ENCODE measurements at places on chromosomes 7 and 10.

DNA sequence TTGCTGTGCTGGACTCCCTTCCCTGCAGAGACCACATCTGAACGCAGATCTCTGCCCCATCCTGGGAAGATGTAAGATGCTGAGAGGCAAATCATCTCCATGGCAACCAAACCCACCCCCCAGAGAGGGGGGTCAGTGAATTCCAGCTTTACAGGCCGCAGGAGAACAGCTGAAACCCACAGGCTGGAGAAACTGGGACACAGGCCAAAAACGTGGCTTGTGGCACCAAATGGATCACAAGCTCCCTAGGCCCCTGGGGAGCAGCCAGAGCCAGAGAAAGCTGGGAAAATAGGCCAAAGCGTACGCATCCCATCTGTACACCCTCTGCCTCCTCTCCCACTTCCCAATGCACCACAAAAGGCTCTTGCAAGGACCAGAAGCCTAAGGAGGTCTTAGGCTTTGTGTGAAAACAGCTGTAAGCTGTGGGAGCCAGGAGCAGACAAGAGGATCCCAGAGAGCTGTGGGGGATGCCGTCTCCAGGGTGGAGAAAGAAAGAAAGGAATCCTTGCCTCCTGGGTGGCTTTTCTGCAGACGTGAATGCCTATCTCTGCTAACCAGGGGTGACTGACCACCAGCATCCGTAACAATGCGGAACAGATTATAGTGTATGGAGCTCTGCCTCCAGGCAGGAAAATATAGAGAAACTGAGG is 59.5 kb downstream of the TMEM130 start:
- DNase-seq: no peak

DNA sequence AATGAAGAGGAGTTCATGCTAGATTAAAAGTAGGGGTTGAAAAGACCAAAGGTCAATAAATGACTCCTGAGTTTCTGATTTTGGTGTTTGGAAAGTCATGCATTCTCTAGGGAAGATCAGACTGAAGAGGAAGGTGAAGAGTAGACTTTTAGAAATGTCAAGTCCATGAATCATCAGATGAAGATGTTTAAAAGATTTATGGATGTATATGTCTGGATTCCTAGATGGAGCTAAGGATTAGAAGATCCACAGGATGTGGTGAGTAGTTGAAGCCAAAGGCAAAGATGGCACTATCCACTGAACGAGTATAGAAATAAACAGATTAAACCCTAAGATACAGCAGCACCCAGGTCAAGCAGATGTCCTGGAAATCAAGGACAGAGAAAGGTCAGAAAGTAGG is 298.5 kb downstream of the GPAM start:
- DNase-seq: no peak

DNA sequence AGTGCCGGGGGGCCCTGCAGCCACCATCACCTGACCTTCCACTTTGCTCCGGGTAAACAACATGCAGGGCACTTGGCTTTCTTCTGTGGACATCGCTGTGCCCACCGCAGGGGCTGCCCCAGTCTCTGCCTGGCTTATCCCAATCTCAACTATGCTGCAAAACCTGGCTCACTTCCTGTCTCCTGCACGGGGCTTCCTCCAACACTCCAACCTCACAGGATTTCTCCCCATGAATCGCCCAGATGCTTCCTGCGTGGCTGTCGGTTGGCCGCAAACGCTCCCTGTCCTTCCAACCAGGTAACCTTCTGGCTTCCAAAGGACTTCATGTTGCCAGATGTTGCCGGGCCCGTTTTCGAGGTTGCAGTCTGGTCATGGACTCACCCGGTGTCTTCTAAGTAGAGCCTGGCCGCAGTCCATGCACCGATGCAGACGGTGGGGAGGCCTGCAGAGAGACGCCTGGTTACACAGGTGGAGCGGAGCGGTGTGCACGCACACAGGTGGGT is 109.0 kb downstream of the VIPR2 start:
- DNase-seq: no peak

DNA sequence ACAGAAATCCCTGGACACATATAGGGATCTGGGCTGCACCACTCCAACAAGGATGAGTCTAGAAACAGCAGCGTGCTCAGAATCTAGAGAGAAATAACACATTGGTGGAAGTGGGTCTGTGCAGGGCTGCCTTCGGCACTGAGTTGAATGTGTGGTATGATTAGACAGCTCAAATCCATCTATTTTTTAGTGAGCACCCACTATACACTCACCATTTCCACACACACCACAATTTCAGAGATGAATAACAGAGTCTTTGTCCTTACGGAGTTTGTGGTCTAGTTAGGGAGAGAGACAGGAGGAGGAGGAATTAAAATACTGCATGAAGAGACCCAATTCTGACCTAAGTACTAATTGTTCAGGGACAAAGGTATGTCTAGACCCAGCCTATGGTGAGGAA is 44.2 kb downstream of the JAZF1 start:
- DNase-seq: no peak

DNA sequence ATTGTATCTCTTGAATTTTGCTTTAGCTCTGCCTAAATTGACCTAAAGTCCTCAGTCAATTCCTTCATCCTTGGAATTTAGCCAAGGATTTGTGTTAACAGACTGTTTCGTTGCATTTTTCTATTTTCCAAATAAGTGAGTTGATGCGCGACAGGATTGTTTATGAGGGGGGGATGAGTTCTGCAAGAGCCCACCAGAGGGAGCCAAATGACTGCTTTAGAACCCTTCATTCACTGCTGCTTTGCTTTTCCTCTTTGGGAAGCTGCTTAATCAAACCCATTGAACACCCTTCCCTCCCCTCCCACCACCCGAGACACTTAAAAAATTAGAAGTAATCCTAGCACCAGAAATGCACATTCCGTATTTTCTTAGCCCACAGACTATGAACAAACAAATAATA is 33.7 kb upstream of the PTF1A start:
- peak; percentile 87 for DNase-seq

DNA sequence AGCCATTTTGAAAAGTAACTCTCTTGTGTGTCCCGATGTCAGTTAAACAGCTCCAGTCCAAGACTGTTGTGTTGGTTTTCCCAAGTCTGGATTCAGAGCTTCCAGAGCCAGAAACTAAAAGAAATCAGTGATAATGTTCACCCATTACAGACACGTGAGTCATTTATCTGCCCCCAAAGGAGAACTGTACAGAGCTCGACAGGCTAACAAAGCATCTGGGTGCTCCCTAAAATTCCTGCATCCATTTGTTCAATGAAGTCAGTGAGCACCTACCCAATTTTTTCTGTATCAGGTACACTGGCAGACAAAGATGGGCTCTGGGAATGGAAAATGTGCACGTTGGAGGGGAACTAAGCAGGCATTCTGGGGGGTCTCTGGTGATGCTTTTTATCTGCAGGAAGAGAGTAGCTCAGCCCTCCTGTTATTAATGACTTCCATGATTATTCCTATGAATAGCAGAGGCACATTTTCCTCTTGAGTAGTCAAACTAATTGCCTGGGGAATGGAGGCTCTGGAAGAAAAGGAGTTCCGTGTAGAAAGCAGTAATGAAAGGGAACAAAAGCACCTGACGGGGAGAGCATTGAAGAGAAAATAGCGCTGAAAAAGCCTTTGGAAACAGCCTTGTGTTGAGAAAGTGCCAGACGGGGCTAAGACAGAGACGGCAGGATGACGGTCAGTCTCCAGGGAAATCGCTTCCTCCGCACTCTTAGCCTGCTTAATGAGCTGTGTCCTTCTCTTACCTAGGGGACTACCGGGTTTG is 75.3 kb downstream of the GAD2 start:
- DNase-seq: no peak
